ENCODE measurements at places on chromosomes 5 and 9.
A peak's percentile ranks its signal among the peaks of the same experiment; 100 is the strongest.

DNA sequence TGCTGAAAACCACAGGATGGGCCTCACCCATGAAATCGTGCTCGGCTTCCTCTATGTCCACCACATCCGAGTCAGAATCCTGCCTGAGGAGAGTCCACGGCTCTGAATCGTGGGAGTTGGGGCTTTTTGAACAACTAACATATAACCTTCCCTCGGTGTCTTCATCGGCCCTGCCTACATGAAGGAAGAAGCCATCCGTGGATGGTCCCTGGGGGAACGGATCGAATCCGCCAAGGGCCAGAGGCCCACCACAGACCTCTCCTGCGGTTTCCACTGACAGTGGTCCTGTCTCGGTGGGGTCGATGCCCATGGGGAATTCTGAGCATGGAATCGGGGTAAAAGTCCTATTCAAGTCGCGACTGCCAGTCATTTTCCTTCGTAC is 85.0 kb downstream of the CAMSAP1 start:
- DNase-seq: no peak

GRCh38 chr5:98510143-98510985 is 263.1 kb upstream of the RGMB start:
- DNase-seq: no peak

- DNase-seq: no peak
Measured at GRCh38 chr9:133687856-133688761, 50.0 kb downstream of the SARDH start.

GRCh38 chr5:141245250-141245717 is at the start of gene PCDHB15:
PCDHB15 (plus strand) TSS chr5:141245395; CDS start chr5:141245579, 184 bp downstream.
- no peak for DNase-seq

GRCh38 chr5:135628771-135629563 is 50.2 kb upstream of the CXCL14 start:
- no peak for DNase-seq

- DNase-seq: no peak
Measured at GRCh38 chr5:163755505-163755904, 250.1 kb downstream of the MAT2B start.

DNA sequence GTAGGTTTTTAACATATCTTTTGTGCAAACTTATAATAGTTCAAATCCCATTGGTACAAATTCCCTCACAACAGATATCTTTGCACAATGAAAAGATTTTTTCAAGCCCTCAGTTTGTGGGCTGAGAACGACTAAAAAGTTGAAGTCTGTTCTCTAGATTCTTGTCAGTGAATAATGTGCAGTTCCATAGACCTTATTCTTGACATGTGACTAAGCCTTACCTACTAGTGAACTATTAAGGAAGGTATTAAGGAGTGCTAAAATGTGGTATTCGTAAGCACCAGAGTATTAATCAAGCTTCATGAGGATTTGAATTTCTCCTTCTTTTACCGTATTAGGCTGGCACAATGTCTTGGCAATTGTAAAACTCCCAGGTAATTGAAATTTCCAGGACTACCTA is 205.6 kb upstream of the DMRTA1 start:
- no peak for DNase-seq

GRCh38 chr9:6667633-6668280 is 22.2 kb upstream of the GLDC start:
- DNase-seq: no peak

DNA sequence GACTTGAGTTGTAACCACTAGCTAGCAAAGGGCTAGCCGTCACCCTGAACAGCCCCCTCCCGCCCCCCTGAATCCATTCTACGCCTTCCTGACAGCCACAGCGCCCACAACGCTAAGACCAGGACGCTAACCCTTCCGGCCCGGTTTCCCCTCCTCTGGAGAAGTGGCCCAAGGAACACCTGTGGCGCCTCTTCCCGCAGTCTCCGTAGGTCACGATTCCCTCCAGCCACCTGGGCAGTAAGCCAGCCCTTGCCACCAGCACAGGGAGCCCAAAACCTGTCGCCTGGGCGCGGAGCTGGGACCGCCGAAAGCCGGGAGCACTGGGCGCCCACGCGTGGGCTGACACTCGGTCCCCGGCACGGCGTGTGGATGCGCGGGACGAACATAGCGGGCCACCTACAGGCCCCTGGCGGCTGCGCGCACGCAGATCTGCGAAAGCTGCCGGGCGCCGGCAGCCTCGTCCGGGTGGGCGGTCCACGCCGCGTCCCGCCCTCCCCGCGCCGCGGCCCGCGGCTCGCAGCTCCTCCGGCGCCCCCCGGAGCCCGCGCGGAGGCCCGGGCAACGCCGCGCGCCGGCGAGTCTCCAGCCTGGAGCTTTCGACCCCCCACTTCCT is 596 bp downstream of the IRF1 start:
- no peak for DNase-seq

DNA sequence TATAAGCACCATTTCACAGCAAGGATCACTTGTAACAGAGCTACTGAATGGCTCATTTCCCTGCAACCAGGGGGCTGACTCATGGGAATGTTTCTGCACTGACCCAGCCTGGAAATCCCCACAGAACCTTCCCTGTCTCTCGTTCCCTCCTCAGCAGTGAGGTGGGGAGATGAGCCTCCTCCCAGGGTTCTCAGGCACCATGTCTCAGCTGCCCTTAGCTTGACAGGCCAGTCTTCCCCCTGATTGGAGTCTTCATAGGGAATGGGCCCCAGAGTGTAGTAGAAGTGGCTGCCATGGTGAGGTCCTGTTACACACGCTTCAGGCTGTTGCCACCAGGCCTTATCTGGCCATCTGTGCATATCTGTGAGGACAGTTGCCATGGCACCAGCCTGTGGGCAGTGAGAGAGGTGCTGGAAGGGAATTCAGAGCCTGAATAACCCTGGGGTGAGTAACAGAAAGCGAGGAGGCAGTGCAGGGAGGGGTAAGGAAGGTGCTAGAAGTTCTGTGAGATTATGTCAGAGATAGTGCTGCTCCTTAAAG is 324.4 kb downstream of the ENC1 start:
- peak; percentile 35 for DNase-seq

GRCh38 chr5:78268356-78268755 is 26.1 kb downstream of the AP3B1 start:
- DNase-seq: peak; percentile 6

DNA sequence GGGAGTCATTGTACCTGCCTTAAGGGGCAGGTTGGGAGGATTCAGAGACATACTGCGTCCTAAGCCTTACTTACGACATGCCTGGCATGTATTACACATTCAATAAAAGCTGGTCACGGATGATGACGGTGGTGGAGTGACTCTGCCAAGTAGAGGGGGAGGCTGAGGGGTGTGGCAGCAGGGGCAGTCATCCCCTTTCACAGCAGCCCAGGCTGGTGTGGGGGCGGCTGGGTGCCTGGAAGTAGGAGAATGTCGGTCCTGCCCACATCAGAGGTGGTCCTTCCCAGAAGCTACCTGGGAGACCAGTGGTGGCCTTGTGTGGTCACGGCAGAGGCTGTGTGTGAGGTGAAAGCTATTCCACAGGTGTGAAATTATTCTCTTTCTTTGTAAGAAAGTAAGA is 8.9 kb downstream of the ZBTB34 start:
- no peak for DNase-seq

GRCh38 chr5:111820072-111820471 is 63.1 kb upstream of the NREP start:
- peak; percentile 40 for DNase-seq

- no peak for DNase-seq
Measured at GRCh38 chr9:11335011-11335410, 722.2 kb upstream of the PTPRD start.

DNA sequence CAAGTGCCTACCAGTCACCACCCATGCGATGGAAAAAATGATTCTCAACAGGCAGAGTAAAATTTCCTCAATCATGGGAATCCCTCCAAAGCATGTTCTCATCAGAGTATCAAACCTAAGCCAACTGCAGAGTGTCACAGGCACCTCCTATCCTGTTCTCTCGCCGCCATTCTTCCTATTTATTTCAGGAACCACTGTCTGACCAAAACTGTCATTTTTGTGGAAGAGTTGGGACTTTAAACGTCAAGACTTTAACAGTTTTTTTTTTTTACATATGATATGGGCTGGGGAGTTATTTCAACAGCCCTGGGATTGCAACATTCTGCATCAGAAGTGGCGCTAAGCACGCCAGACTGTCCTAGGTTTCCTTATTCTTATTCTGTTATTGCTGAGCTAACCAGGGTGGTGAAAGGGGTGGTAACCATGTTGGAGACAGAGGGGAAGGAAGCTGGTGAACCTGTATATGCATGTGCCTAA is 29.5 kb downstream of the PFDN1 start:
- DNase-seq: peak; percentile 50

- DNase-seq: no peak
Measured at GRCh38 chr5:125140855-125141254, 394.4 kb upstream of the ZNF608 start.

DNA sequence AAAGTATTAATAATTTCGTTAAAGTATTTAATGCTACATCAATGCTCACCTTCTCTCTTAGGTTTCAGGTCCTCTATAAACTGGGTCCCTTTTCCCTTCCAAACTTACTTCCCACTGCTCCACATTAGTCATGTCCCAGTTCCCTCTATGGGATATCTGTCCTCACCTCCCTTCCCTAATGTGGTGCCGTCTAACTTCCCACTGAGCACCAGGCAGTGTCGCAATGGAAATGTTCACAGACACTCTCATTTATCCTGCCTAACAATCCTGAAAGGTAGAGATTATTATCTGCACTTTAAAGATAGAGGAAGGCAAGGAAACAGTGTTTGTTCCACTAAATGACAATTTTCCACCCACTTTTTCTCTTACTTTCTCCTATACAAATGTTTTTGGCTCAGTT is 329.7 kb downstream of the CWC27 start:
- DNase-seq: no peak

DNA sequence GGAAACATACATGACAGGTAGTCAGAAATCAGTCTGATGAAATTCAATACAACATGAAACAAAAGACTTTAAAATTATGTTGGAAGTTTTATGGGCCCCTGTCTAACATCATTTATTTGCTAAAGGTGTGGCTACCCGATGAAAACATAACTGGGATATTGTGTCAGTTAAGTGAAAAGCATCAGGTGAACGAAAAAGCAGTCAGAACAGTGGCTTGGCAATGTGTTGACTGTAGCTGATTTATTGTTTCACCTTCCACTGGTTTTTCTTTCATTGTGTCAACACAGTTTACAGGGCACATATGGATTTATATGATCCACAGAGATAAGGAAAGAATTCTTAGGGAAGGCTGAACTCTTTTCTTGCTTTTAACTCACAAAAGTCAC is 429.6 kb upstream of the ZNF608 start:
- no peak for DNase-seq

GRCh38 chr9:89996116-89996515 is 391.3 kb downstream of the GADD45G start:
- DNase-seq: no peak

Data from hematopoietic multipotent progenitor cell (in vitro differentiated cells).